ENCODE measurements at places on chromosomes 1 and 21.

- DNase-seq: no peak
Observed at GRCh38 chr1:209493559-209493958, 90.0 kb upstream of the CAMK1G start.

GRCh38 chr1:94068096-94068998 lies 52.6 kb downstream of the ABCA4 start:
- no peak for DNase-seq

- DNase-seq: no peak
Observed at GRCh38 chr1:38153066-38153777, 106.6 kb upstream of the POU3F1 start.

DNA sequence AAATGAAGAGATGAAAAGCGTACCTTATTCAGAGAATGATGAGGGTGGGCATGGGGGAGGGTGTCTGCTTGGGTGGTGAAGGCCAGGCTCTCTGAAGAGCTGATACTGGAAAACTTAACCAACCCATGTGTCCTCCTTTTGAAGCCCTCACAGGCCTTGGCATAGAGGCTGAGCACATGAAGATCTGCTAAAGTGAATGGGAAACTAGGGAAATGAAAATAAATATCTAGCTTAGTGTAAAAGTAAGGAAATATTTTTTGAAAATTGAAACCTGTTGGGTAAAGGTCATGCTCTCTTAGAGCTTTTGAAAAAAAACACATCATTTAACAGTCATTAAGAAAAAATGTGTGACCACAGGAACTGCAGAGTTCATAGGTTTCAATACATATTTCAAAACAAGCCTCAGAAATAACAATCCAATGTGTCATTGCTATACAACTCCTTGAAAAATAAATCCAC lies 40.5 kb upstream of the RALGPS2 start:
- DNase-seq: no peak

DNA sequence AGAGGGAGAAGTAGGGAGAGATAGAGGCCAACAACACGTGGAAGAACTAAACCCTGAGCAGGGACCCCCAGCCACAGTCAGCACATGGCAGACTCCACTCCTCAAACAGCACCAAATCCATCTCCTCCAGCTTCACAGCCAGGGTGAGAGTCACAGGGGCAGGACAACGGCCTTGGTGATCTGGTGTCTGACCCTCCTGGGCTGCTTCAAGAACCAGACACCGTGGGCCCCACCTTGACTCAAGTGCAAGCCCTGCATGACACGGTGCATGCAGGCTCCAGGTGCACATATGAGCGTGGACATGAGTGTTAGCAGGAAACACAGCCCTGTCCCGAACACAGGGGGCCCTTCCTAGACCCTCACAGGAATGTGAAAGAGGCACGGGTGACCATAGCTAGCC lies 21.9 kb downstream of the S100A7 start:
- DNase-seq: no peak

- no peak for DNase-seq
Observed at GRCh38 chr1:53345996-53346813, 18.3 kb upstream of the LRP8 start.

GRCh38 chr1:19400875-19401534 lies 84.3 kb downstream of the CAPZB start:
- DNase-seq: no peak

DNA sequence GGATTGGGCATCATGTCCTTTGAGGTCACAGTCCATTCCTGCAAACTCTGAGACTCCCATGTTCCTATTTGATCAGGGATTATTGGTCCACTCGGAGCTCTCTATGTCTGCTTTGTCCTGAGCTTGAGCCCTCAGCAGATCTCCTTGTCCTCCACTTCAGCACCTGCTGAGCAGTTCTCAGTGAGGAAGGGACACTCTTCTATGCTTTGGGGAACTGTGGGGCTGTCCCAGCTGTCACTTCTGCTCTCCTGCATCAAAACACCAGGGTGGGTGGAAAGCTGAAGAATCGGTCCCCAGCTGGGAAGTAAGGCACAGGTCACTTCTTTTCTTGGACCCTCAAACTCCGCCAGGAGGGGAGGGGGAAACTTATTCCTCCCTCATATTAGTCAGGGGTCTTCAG lies 99.5 kb downstream of the PCP4 start:
- DNase-seq: no peak

Measured in T-helper 9 cell (primary cell).